ENCODE measurements at places on chromosomes 5 and 9.
A peak's percentile ranks its signal among the peaks of the same experiment; 100 is the strongest.

DNA sequence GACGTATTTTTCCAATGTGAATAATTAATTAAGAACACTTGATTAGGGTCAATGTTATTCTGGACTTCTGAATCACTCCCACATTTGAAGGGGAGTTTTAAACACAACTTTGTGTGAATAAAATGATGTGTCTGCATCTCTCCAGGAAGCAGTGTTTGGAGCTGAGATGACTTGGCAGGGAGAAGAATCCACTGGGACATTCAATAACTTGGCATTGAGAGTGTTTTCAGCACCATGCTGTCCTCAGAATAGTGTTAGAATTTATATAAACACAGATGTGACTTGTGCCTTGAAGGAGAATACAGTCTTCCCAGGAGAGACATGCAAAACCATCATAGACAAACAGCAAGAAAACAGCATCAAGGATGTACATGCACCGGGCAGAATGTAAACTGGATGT lies 32.7 kb upstream of the KCNMB1 start:
- no peak for DNase-seq

DNA sequence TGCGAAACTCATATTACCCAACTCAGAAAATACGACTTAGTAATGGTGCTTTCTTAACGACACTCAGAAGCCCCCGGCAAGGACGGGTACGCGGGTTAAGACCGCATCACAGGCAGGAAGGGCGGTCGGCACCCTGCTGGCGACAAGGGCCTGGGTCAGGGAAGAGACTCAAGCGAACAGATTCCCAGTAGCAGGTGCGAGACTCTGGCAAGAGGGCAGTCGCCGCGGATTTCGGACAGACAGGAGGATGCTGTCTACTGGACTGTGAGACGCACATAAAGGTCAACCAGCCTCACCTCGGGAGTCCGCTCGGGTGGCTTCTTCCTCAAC lies 398 bp downstream of the RAPGEF6 start:
- no peak for DNase-seq

DNA sequence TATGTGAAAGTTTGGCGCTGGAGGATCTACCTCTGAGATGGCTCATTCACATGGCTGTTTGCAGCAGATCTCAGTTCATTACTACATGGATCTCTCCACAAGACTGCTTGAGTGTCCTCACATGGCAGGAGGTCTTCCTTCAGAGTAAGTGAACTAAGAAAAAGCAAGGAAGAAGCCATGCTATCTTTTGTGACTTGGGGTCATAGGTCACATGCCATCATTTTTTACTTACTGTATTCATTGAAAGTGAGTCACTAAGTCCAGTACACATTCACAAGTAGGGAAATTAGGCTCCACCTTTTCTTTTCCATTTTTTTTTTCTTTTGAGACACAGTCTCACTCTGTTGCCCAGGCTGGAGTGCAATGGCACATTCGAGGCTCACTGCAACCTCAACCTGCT lies 8.7 kb upstream of the CDKN2AIPNL start:
- DNase-seq: no peak

DNA sequence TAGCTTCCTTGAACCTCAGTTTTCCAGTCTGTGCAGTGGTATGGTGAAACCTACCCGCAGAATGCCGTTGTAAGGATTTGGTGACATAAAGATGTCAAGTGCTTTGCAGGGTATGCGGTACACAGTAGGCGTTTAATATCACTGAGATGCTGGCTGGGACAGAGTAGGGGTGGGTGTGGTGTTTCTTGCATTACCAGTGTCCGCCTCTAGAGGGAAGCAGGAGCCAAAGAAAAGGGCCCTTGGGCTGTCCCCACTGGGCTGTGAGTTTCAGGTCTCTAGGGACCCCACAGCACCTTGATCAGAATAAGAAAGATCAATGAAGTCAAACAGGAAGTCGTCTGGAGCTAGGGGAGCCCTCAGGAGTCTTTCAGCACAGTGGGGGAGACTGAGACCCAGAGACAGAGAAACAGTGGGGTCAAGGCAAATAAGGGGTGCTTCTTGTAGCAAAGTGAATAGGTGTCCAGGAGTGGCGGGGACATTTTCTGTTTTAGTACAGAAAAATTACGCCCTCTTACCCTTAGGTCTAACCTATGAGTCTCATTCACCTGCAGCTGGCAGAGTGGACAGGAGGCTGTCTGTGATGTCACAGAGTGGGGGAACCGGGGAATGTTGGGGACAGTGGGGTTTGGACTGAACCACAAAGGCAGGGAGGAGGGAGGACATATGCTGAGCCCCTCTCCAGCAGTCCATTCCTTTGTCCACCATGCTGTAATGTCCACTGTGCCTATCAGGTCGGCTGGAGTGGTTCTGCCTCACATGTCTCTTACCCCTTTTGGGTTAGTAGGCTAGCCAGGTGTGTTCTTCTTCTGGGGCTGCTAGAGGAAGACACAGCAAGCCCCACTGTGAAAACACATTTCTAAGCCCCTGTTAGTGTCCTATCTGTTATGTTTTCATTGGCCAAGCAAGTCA lies 4.7 kb upstream of the TEX53 start:
- peak; percentile 40 for DNase-seq

DNA sequence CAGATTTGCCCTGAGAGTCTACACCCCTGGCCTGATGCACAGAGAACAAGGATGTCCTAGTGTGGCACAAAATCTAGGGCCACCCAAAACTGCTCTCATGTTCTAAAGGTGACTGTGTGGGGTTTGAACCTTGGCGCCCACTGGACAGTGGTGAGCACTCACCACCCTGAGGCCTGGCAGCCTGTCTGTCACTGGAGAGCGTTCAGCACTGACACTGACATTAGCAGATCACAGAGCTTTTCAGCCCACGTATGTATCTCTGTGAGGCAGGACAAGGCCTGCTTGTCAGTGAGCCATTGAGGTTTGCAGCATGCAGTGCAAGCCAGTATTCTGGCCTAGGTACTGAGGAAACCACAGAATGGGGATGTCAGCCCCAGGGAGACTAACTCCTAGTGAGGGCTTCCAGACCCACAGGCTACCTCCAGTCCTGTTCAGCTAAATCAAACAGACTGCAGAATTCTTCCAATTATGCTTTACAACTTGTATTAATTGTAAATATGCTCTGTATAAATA lies 38.9 kb upstream of the SLC2A8 start:
- DNase-seq: no peak

- no peak for DNase-seq
These were observed 59.4 kb downstream of the NDUFAF2 start for GRCh38 chr5:61004448-61004847.

DNA sequence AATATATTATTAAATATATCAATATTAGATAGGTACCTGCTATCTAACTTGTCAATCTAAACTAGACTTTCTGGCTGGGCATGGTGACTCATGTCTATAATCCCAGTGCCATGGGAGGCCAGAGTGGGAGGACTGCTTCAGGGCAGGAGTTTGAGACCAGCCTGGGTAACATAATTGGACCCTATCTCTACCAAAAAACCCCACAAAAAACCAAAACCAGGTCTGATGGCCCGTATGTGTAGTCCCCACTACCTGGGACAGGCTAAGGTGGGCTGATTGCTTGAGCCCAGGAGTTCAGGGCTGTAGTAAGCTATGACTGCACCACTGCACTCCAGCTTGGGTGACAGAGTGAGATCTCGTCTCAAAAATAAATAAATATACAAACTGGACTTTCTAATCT lies 55.0 kb downstream of the PJA2 start:
- DNase-seq: no peak

GRCh38 chr5:135877570-135878155 lies 18.0 kb downstream of the IL9 start:
- DNase-seq: no peak

- DNase-seq: no peak
These were observed 73.5 kb upstream of the OTULINL start for GRCh38 chr5:14508046-14508445.

GRCh38 chr5:54820346-54821134 lies 164.9 kb downstream of the ESM1 start:
- DNase-seq: no peak

- no peak for DNase-seq
These were observed 29.1 kb downstream of the MACROH2A1 start for GRCh38 chr5:135369952-135370351.

- no peak for DNase-seq
These were observed 111.4 kb downstream of the C9orf50 start for GRCh38 chr9:129509533-129509928.

- no peak for DNase-seq
These were observed 368.0 kb upstream of the GRIN3A start for GRCh38 chr9:102106439-102106838.

DNA sequence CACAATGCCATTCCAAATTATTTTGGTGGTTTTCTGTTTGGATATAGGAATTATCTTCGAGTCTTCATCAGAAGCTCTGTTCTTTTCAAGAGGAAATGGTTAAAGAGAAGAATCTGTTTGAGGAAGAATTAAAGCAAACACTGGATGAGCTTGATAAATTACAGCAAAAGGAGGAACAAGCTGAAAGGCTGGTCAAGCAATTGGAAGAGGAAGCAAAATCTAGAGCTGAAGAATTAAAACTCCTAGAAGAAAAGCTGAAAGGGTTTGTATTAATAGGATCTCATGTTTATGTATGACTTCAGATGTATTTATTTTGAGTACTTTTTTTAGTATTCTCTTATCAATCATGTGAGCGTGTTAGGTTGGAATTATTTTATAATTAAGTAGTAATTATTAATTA lies 15.0 kb downstream of the HMMR start:
- no peak for DNase-seq

DNA sequence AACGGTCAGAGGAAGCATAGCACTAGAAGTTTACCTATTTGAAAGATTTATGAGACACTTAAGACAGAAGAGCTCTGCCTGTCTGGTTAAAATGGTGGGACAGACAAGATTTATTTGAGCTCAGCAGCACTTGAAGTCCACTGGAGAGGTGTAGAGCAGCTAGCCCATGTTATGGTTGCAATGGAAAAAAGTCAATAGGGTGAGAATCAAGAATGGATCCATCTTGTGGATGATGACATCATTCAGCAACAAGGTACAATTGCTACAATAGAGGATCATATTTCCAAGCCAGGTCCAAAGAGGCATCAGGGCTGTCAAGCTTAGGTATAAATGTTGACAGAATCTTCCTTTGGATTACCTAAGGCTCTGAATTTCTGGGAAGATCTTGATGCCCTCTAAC lies 21.1 kb upstream of the ZNF131 start:
- no peak for DNase-seq

GRCh38 chr5:108765647-108766046 lies 17.9 kb downstream of the FER start:
- no peak for DNase-seq

GRCh38 chr5:14830210-14831005 lies 41.2 kb downstream of the ANKH start:
- DNase-seq: no peak

DNA sequence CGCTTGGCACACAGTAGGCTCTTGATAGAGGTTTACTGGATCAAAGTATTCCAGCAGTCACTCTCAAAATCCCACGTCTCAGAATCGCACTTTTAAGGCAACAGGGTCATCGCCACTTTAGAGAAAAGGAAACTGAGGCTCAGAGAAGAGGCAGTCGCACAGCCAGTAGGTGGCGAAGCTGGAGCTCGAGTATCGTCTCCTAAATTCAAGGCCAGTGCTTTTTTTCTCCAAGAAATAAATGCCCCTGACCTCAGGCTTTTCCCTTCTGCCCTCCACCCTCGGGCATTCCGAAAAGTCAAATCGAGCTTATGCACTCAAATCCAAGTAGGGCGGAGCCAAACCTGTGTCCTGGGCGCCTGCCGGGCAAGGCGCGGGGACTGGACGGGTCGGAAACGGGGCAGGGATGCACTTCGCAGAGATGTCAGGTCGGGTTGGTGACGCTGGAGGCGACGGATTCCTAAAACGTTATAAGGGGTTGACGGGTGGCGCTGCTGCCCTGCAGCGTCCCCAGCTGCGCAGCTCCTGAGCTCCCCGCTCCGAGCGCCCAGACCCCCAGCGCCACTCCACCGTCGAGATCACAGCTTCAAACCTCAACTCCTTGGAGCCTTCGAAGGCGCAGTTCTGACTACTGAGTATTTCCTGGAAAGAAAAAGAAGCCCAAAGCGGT lies 4.7 kb upstream of the FOXB2 start:
- no peak for DNase-seq

DNA sequence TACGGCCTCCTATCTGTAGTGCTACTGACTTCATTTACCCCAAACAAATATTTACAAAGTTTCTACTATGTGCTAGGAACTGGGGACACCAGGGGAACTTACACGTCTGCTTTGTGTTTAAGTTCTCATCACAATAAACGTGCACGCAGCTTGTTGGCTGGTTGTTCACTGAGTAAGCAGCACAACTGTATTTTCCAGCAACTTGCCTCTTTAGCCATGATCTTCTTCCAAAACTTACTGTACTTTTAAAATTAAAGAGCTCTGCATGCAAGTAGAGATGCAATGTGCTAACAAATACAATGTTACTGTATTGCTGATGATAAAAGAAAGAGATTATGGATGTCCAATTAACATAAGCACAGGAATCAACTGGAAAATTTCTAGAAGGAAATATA lies 62.8 kb downstream of the RAPGEF1 start:
- DNase-seq: no peak

DNA sequence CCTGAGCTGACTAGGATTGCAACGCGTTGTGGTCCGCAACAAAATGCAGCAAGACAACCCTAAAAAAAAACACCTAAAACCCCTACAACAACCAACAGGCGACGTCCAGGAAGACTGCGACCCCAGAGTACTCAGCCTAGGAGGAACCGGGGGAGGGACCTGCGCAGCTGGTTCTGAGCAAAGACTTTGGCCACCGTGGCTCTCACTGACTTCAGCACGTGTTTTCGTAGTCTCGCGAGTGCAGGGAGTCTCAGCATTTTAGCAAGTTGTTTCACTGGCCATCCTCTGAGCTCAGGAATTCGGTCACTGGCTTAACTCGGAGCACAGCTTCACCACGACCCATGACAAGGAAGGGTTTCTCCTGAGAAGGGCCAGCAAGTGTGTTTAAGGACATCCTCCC lies 8.6 kb upstream of the ZDHHC11 start:
- DNase-seq: no peak

DNA sequence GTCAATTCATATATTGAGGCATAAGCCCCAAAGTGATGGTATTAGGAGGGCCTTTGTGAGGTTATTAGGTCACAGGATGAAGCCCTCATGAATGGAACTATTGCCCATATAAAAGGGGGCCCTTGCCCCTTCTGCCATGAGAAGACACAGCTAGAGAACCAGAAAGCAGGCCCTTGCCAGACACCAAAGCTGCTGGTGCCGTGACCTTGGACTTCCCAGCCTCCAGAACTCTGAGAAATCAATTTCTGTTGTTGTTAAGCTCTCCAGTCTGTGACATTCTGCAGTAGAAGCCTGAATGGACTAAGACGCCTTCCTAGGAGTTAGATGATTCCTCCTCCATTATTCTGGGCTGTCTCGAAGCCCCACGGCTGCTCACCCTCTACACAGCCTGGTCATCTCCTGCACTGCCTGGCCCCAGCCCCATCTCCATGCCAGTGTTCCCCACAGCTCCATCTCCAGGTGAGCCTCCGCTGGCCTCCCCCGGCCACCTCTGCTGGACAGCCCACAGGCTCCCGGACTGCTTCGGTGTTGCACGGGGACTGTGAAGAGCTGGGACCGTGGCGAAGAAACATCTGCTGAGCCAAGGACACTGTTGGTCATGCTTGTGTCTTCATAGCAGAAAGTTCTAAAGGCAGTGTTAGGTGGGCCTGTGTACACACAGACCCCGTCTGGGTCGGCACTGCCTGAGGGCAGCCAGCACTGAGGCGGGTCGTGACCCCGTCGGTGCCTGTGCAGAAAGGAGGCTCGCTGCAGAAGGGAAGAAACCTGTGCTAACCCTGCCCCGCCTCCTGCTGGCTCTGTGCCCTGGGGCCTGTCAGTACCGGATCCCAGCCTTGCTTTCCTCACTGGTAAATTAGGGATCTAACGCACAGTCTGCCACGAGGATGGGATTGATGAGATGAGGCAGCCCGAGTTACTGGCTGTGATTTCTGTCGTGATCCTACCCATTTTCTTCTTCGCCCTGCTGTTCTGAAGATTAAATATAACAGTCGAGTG lies 55.1 kb upstream of the CNOT6 start:
- no peak for DNase-seq

All from stimulated activated CD4-positive, alpha-beta T cell treated with anti-CD3 and anti-CD28 coated beads, Interleukin-1b, Interleukin-23, amount 100 ng/mL, for 1 hour (primary cell).